Ovary (tissue), 10 donors: ENCODE measurements at places on chromosomes 6 and 20.

DNA sequence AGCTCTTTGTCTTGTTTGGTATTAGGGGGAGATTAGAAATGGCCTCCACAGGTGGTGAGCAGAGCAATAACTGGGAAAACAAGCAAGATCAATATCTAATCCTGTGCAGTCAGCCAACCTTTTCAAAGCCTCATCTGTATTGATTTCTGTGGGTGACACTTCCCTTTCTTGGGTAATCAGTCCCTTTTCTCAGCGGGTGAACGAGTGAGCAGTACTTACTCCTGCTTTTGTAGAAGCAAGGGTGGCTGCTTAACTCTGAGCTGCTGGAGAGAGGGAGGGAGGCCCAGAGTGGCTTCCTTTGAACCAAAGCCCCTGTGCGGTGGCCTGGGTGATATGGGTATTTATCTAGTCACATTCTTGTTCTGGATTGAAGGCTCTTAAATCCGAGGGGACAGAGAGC lies 254.8 kb upstream of the CHD6 start:
- DNase-seq: no peak
- no peak overlapping the region for H3K4me3 ChIP-seq
- no peak overlapping the region for H3K27ac ChIP-seq
- no peaks in the 10 kb centered on the region for H3K36me3 ChIP-seq

GRCh38 chr6:39029156-39030011 lies 19.2 kb upstream of the GLP1R start:
- H3K27ac ChIP-seq: no peak overlapping the region
- no peaks in the 10 kb centered on the region for H3K36me3 ChIP-seq
- H3K27me3 ChIP-seq: no peaks in the 10 kb centered on the region
- no peak overlapping the region for H3K4me3 ChIP-seq
- no peak for DNase-seq

DNA sequence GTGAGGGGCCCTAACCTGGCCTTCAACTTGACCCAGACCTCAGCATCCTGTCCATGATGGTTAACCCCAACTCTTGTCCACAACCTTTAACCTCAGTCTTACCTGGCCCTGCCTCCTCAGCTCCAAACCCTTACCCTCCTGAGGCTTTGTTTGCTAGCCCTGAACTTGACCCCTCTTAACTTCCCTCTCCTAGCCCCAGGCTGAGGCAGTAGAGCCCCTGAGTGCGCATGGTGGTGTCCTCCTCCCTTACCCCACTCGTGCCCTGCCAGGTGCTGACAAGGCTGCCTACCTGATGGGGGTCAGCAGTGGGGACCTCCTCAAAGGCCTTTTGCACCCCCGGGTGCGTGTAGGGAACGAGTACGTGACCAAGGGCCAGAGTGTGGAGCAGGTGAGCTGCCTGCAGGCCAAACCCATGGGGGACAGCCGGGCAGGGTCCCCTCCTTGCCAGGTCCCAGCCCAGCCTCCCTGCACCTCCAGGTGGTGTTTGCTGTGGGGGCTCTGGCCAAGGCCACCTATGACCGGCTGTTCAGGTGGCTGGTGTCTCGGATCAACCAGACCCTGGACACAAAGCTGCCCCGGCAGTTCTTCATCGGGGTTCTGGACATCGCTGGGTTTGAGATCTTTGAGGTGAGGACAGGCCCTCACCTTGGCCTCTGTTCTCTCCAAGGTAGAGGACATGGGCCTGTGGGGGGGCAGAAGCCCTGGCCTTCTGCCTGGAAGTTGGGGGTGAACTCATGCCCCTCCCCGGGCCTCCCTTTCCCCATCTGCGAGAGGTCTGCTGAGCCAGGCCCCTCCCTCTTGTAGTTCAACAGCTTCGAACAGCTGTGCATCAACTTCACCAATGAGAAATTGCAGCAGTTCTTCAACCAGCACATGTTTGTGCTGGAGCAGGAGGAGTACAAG lies 31.9 kb downstream of the MYH7B start:
- no peaks in the 10 kb centered on the region for H3K27me3 ChIP-seq
- H3K36me3 ChIP-seq: no peaks in the 10 kb centered on the region
- peaks cover 17% of the 10 kb centered on the region for H3K4me1 ChIP-seq
- H3K4me3 ChIP-seq: no peak overlapping the region

- no peak overlapping the region for H3K27ac ChIP-seq
- no peaks in the 10 kb centered on the region for H3K36me3 ChIP-seq
- H3K27me3 ChIP-seq: no peaks in the 10 kb centered on the region
- no peak for DNase-seq
- no peak overlapping the region for H3K4me3 ChIP-seq
Observed at GRCh38 chr6:169556758-169557548, 144.9 kb downstream of the WDR27 start.

DNA sequence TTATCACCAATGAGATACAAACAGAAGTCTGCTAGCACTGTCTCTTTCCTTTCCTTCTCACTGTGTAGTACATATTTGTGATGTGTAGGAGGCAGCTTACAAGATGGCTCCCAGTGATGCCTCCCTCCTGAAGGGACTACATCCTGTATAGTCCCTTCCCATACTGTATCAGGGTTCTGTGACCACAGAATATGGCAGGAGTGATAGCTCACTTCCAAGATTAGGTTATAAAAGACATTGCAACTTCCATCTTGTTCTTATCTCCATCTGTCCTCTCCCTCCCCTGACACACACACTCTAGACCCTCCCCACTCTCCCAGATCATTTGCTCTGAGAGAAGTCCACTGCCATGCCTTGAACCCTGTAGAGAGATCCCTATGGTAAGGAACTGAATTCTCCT lies 38.0 kb downstream of the SESN1 start:
- peaks cover 2% of the 10 kb centered on the region for H3K4me1 ChIP-seq
- no peaks in the 10 kb centered on the region for H3K36me3 ChIP-seq
- H3K4me3 ChIP-seq: no peak overlapping the region
- DNase-seq: no peak

DNA sequence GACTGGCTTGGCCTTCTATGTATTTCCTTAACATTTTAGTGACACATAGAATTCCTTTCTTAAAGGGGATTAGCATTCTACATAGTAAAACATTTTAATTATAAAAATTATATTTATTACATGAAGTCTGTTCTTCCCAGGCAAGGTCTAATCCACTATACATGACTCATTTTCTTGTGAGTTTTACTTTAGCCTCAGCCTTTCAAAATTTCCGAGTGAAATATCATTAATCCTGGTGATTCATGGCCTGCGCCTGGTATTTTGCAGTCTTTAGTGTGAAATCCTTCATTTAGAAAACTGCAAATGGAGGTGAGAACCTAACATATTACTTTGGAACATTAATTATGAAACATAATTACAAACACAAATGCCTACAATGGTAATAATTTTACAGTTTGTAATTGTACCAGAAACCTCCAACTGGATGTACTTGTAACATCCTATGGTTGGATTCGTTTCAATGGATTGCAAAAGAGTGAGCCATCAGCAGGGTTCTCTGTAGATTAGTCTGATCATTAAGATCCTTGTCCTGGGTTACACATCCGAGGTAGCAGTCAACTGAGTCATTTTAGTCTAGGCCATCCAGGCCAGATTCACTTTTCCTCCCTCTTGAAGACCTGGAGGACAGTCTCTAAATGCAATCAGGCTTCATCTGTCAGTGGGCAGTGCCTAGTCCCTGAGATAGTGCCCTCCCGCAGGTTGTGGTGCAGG lies 272.0 kb downstream of the PACRG start:
- H3K4me1 ChIP-seq: no peaks in the 10 kb centered on the region
- DNase-seq: no peak
- H3K4me3 ChIP-seq: no peak overlapping the region
- no peaks in the 10 kb centered on the region for H3K27me3 ChIP-seq
- H3K36me3 ChIP-seq: no peaks in the 10 kb centered on the region

GRCh38 chr6:15516378-15516777 lies 146.4 kb downstream of the DTNBP1 start:
- H3K36me3 ChIP-seq: no peaks in the 10 kb centered on the region
- H3K4me1 ChIP-seq: no peaks in the 10 kb centered on the region
- no peaks in the 10 kb centered on the region for H3K27me3 ChIP-seq

- no peaks in the 10 kb centered on the region for H3K4me1 ChIP-seq
- no peak for DNase-seq
- H3K27me3 ChIP-seq: no peaks in the 10 kb centered on the region
- H3K27ac ChIP-seq: no peak overlapping the region
- H3K36me3 ChIP-seq: no peaks in the 10 kb centered on the region
Observed at GRCh38 chr20:36647196-36648121, 1.5 kb upstream of the SLA2 start.

- H3K4me1 ChIP-seq: peaks cover 14% of the 10 kb centered on the region
- no peak overlapping the region for H3K27ac ChIP-seq
- H3K27me3 ChIP-seq: no peaks in the 10 kb centered on the region
- no peak overlapping the region for H3K4me3 ChIP-seq
- DNase-seq: no peak
- no peaks in the 10 kb centered on the region for H3K36me3 ChIP-seq
Observed at GRCh38 chr6:15301179-15302006, 55.5 kb downstream of the JARID2 start.
